Head of caudate nucleus (tissue), 42 donors: ENCODE measurements at places on chromosomes 6 and 20.

DNA sequence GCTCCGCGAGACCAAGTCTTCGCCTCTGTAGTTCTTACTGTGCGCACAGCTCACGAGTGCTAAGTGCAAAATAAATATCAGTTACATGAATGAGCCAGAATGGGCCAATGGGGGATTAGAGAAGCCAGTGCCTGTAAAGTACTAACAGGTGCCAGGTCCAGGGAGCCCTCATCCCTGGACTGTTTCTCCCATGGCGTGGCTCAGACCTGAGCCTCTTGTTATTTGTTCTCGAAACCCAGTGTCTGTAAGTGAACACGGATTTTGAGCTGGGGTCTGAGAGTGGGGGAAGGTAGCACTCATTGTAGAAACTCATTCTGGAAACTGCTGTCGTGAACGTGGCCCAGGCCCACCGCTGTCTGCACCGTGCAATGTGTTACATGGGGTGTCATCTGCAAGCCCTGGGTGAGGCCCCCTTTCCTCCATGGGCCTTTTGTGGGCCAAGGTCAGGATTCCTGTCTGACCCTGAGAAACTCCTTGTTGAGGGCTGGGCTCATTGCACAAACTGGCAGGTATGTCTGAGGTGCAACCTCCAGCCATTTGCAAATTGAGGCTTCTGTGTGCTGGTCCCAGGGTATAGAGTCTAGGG lies 154.7 kb downstream of the SYCP2 start:
- DNase-seq, result no peak

DNA sequence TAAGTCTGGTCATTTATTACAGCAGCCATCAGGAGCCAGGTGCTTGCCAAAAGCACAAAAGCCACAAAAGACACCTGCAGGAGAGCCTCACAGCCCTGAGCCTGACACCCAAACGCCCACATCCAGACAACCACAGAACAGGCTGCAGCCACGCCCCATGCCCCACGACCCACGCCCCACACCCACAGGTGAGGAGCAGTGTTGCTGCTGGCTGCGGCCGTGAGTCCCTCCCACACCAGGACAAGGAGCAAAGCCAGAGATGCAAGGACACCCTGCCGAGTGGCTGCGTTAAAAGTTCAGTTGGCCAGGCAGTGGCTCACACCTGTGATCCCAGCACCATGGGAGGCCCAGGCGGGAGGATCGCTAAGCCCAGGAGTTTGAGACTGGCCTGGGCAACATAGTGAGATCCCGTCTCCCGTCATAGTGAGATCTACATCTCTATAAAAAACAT lies 43.0 kb downstream of the SLC2A4RG start:
- DNase-seq, result no peak

DNA sequence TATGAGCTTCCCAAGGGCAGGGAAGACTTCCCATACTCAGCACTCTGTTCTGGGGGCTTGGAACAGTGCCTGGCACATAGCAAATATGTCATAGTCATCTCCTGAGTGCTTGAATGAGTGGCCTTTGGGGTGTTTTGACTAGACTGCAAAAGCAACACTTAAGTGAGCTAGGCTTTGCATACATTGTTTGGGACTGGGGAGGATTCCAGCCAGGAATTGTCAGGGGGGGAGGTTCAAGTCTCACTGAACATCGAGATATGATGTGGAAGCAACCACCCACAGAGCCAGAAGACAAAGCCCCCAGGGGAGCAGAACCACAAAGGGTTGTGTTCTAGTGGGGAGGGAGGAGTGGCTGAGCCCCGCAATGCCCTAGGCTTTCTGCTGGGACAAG lies 98.4 kb downstream of the SYCP2 start:
- DNase-seq, result no peak

DNA sequence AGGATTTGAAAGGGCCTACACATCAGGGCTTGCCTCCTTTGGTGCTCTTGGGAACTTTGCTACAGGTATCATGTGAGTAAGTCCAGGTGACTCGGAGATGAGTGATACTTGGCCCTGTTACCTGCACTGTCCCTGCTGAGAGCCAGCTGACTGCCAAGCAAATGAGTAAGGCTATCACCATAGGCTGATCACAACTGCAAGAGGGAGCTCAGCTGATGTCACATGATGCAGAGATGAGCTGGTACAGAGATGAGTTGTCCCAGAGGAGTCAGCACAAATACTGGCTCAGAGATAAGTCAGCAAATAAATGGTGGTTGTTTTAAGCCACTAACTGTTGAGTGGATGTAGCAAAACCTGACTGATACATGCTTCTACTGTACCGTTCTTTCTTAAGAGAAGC lies 41.4 kb downstream of the LAMP5 start:
- DNase-seq, result no peak

DNA sequence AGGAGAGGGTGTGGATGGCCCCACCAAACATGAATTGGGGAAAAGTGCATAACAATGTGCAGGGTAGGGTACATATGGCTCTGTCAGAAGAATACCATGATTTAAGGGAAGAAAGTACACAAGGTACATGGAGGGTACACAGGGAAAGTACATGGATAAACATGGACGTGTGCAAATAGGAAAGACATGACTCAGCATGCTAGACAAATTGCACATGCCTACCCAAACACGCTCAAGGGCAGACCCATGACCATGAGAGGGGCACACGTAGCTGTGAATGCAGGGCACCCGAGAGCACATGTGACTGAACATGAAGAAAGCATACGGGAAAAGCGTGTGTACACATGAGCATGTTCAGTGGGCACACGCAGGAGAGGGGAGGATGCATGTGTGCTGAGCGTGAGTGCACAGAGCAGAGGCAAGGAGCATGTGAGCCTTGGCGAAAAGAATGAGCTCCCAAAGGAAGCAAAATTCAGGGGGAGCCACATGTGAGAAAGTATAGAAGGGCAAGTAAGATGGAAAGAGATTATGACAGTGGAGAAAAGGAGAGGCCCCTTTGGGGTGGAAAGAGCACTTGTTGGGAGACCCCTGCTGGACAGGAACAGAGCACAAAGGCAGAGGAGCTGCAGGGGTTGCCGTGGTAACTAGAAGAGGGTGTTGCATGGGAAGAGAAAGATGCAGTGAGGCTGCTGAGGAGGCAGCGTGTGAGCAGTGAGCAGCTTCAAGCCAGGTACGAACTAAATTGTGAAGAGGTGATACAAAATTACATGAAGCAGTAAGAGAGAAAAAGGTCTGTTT lies 17.8 kb downstream of the OR2H2 start:
- peak; percentile 92 for DNase-seq

DNA sequence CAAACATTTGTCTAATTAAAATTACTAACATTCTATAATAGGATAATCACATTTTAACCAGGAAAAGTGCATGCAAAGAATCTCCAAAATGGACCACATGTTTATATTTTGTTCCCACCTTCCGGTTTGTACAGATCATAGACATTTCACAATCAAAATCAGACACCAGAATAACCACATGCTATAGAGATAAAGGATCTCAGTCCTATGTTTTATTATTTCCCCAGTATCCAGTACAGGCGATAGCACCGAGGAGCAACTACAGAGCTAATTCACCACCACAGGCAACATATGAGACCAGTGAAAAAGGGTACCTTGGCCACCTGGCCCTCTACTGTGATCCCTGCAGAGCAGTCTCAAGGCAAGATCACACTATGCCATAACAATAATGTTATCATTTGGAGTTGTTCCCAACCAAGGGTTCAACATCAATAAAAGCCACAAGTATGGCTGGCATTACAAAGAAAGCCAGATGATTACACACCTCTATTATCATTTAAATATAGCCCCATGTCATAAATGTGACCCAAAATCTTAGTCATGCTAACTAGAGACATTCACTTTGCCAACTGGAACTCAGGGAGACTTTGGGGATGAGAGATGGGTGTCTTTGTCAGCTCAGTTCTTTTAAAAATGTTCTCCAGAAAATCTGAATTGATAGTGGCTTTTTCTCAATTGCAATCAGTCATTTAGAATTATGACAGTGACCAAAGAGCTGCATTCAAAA lies 46.7 kb downstream of the RALGAPA2 start:
- DNase-seq, result no peak
